HepG2 (cell line): ENCODE measurements at places on chromosomes 3 and 15.
A peak's percentile ranks its signal among the peaks of the same experiment; 100 is the strongest.

- DNase-seq = no peak
Measured at GRCh38 chr3:57856675-57857074, 100.6 kb downstream of the SLMAP start.

- DNase-seq = no peak
Measured at GRCh38 chr15:38134252-38134651, 118.4 kb upstream of the SPRED1 start.

DNA sequence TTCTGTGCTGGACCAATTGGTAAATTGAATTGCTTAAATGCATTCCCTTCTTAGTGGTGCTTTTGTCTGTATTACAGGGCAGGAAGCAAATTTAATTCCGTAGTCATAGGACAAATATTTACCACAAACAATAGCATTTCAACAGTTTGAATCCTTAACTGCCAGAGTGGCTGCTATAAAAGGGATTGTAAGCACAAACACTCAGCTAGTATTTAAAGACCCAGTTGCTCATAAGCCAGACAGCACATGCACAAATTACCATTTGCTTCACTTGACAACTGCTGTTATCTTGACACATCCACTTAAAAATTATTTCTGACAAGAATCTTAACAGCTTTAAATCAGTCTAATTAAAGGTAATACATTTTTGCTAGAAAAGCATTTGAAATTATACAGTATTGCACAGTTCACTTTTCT lies 490.2 kb upstream of the ADAMTS9 start:
- no peak for DNase-seq

GRCh38 chr15:69648212-69648611 lies 195.6 kb downstream of the RPLP1 start:
- no peak for DNase-seq

GRCh38 chr3:52182196-52182595 lies 15.8 kb upstream of the ALAS1 start:
- no peak for DNase-seq

DNA sequence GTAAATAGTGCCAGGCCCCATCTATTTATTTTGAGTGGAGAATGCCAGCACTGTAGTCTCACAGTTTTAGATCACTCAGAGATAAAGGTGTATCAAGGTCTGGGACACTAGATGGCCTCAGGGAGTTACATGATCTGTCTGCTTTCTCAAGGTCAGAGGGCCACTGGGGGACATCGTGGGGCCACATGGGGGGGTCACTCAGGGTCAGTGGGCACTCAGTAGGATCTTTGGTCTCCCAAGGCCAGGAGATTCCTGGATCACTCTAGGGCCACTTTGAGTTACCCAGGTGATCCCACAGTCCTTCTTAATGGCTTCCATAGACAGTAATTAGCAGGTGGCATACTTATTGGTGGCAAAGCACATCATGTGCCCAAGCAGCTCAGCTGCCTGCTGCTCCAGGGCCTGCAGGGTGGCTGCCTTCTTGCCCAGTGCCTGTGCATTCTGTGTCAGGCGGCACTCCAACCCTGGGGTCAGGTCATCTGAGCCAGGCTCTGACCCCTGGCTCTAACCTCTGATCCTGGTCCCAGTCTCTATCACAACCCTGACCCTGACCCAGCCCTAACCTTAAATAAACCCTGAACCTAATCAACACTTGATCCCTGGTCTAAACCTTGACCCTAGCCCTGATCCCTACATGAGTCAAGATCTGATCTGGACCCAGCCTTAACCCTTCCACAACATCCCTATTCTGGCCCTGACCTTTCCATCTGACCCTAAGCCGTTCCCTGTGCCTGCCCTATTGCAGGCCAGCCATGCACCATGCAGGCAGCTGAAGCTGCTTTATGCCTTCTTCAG lies 1.8 kb upstream of the LAMB2 start:
- DNase-seq = peak; percentile 53

- DNase-seq = no peak
Measured at GRCh38 chr3:82030916-82031315, 269.5 kb upstream of the GBE1 start.

- DNase-seq = peak; percentile 68
Measured at GRCh38 chr3:31247850-31248562, 284.7 kb upstream of the STT3B start.

DNA sequence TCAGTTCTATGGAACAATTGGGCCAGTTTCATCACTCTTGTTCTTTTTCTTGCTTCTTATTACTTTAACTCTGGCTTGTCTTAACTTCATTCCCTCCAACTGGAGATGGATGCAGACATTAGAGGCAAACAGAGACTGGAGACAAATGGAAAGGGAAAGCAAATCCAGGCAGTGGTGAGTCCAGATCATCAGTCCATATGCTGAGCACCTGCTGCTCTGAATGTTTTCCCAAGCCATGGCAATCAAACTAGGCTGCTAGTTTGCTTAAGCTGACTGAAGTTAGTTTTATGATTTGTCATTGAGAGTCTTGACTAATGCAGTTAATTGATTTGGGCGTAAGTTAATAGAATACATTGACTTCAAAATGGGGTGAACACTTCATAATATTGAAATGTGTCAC lies 41.0 kb upstream of the TBC1D5 start:
- DNase-seq = no peak

- peak; percentile 18 for DNase-seq
Measured at GRCh38 chr3:152266221-152266995, 2.3 kb upstream of the MBNL1 start.

DNA sequence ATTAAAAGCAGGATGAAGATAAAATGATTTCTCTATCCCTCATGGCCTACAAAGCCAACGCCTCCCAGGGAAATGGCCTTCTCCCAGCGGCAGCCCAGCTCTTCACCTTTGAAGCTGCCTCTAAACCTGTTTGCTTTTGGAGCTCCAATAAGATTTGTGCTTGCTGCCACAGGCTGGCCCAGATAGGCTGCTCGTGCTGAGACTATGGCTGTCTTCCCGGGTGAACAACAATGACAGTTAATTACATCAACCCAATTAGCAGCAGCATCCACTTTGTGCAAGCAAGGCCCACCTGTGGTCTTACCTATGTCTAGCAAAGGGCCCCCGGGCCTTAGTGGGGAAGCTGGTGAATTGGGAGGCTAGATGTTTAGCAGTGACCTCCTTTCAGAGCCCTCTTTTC lies 179.6 kb downstream of the P3H2 start:
- DNase-seq = peak; percentile 21

- no peak for DNase-seq
Measured at GRCh38 chr3:128703561-128703960, 22.4 kb upstream of the RAB7A start.

- no peak for DNase-seq
Measured at GRCh38 chr3:65878831-65879230, 159.9 kb downstream of the MAGI1 start.

GRCh38 chr3:142982038-142982773 lies 18.7 kb upstream of the PAQR9 start:
- no peak for DNase-seq

GRCh38 chr15:70576276-70576675 lies 187.1 kb downstream of the UACA start:
- DNase-seq = no peak

- DNase-seq = no peak
Measured at GRCh38 chr15:70806992-70807712, 43.8 kb upstream of the UACA start.

GRCh38 chr15:101378171-101378755 lies 83.2 kb upstream of the SNRPA1 start:
- DNase-seq = no peak

GRCh38 chr3:97278506-97278905 lies 464.1 kb downstream of the EPHA6 start:
- DNase-seq = peak; percentile 4

- peak; percentile 15 for DNase-seq
Measured at GRCh38 chr15:52528564-52529340, at the start of gene MYO5A. Gene MYO5A, minus strand, starts transcription at chr15:52528880. Its CDS starts 74 bp downstream, at chr15:52528806.

GRCh38 chr3:176650478-176650877 lies 546.8 kb downstream of the TBL1XR1 start:
- DNase-seq = no peak

DNA sequence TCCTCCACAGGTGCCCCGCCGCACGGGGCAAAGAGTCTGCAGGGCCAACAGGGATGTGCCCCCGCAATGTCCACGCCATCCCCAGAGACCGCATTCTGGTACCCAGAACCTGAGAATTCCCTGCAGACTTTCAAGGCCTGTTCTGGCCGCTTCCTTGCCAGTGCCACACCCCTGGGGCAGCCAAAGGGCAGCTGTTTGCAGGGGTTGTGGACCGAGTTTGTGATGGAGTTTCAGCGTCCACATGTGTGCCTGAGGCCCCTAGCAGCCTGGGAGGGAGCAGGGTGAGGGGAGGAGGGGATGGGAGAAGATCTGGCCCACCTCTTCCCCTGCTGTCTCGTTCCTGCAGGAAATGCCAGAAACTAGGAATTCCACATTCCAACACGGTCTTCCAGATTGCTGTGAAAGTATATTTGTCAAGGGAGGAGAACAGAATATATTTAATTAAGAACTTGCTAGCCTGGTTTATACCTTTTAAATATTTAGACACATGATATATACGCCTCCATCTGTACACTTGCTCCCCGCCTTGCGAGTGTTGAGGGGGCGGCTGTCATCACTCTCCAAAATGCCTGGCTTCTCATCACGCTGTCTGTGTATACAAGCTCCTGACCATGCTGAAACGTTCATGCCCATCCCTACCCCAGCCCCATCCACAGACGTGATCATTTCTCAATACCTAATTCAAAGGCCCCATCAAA lies 31.1 kb upstream of the RASA2 start:
- DNase-seq = no peak

DNA sequence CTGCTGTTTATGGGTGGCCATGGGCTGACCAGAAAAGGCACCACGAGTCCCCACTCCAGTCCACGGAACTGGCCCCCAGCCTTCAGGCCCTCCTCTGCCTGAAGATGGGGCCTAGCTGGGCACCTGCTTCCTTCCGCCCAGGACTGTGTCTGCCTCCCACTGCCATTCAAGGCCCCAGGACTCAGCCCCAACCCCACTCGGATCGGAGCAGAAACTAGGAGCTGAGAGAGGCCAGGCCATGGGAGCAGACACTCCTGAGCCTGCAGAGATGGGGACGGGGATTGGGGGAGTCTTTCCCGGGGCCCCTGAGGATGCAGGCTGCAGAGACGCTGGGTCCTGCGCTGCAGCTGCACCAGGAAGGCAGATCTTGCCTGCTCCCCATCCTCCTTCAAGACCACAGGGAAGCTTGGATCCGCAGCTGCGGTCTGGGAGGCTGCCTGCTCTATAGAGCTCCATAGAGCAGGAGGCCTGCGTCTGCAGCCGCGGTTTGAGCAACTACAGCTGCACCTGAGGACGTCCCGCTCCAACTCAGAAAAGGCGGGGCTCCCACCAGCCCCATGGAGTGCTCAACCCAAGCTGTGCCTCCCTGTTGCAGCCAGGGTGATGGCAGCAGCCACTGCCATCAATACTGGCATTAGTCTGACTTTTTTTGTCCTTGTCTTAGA lies 383.9 kb upstream of the TMCO5A start:
- no peak for DNase-seq

GRCh38 chr3:67791620-67792019 lies 137.2 kb upstream of the SUCLG2 start:
- no peak for DNase-seq
